ENCODE measurements at places on chromosomes 13 and 19. TPM values are rescaled to one million over a fixed set of nuclear protein-coding genes. Genes with fewer than 3 reads are reported as not detected.

The RFPL4A gene
- not detected for total RNA-seq

The DACH1 gene
- total RNA-seq, result 0.71 TPM

The LGALS4 gene
- total RNA-seq, result 3.1 TPM

DNA sequence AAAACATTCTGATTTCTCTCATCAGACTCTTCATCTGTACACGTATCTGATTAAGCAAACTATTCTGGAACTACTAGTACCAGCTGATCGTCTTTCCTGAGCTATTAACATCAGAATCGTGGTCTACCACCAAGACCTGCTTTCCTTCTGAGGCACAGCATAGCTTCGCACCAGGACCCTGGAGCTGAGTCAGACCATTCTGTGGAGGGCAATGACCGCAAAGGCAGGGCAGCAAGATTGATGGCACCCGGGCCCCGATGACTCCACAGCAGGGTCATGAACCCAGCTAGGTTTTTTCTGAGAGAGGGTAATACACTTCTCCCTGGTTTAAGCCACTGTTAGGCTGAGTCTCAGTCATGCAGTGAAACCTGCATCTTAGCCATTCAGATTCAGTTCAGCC lies 158.7 kb upstream of the GPR12 start:
- DNase-seq, result no peak

GRCh38 chr19:42199440-42200115 lies 17.9 kb downstream of the DEDD2 start:
- DNase-seq, result no peak

- DNase-seq, result no peak
Observed at GRCh38 chr19:32039440-32039839, 306.0 kb upstream of the ZNF507 start.

GRCh38 chr13:32736648-32737047 lies 150.4 kb downstream of the PDS5B start:
- peak; percentile 20 for DNase-seq

DNA sequence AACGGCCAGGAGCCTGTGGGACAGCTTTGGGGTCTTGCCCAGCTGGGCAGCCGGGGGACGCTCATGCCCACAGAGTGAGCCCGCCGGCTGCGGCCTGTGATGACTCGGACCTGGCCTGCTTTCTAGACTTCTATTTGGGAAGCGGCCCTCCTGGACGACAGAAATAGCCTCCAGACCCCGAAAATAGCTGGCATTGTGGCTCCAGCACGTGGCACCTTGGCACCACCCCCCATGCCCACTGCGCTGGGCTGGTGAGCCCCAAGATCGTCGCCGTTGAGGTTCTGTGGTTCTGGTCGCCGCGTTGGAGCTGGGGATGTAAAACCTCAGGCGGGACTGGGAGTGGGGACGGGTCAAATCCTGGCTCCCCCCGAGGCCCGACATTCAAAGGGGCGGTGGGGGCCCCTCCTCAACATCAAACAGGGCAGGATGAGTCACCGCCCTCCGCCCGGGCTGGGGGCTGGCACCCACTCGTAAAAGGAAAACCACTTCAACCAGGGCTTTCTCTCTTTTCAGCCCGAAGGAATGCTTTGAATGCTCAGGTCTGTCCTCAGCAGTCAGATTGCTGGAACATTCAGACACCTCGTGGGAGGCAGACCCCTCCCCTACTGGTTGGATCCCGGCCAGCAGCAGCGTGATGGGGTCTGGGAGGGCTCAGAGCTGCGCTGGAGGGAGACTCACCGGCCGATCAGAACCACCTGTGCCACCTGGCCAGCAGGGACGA lies 42.1 kb downstream of the GADD45B start:
- no peak for DNase-seq

GRCh38 chr19:33333642-33334041 lies 31.3 kb upstream of the CEBPA start:
- DNase-seq, result no peak

DNA sequence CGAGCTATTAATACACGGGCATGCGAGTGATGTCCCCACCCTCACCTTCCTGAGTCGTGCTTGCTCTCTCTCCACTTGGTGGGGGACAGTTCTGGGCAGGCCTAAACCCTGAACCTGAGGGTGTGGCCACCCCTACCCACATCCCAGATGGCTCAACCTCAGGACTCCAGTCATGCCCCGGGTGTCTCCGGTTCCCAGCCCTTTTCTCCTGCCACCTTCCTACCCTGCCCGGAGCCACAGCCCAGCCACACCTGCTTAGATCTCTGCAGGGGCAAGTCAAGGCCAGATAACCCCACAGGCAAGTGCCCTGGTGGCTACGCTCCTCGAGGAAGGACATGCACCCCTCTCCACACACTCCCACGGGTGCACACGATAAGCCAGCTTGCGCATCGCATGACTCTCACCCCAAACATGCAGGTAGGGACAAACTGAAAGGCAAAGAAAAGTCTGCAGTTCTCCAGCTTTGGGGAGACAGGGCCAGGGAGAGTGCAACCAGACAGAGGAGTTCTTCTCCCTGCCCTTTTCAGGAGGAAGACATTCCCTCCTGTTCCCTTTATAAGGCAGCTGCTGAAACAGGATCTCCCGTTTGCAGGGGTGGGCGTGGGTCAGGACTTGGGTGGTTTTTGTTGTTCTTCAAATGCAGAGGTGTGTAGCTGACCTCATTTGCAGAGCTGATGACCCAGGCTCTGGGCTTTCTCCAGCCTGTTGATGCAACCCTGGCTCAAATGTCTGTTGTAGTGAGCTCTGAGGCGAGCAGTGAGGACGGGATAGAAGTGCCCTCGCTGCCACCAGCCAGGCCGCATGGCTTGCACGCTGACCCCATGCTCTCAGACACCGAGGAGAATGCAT lies 88.6 kb downstream of the DPF1 start:
- DNase-seq, result no peak

GRCh38 chr13:45596800-45597475 lies 18.6 kb downstream of the ERICH6B start:
- no peak for DNase-seq

Measured in CD4-positive, alpha-beta T cell (primary cell).